ENCODE measurements at places on chromosomes 6 and 20.

- DNase-seq, result no peak
Measured at GRCh38 chr6:88725111-88725975, 238.1 kb downstream of the RNGTT start.

GRCh38 chr6:168096271-168096764 lies 17.3 kb upstream of the FRMD1 start:
- no peak for DNase-seq

DNA sequence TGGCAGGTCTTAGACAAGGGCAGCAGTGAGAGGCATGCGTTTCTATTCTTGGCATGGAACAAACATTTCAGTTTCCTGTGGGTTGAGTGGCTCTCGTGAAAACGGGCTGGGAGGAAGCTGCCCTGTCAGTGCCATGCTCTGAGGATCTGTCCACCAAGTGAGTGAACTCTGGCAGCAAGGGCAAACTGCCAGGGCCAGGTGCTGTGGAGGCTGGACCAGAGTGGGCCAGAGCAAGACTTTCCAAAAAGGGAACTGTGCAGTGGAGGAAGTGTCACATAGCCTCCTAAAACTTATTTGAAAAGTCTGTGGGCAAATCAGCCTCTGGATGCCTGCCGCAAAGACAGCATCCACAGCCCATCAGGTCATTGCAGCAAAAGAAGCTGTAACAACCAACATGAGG lies 44.2 kb upstream of the TAB2 start:
- no peak for DNase-seq

DNA sequence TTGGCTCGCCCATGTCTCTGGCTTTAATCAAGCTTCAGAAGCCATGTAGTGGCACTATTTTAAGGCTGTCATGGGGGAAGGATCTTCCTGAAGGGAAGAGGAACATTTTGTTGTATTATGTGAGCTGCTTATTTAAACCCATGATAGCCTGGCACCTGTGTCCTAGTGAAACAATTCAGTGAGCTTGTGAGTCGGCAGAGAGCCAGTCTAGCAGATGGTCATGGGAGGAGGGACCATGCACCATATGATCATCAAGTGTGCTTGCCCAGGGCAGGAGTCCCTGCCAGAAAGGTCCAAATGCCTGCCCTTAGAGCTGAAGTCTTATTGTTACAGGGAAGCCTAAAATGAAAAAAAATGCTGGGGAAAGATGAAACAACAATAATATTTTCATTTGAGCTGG lies 132.9 kb downstream of the PRDM13 start:
- DNase-seq, result no peak

DNA sequence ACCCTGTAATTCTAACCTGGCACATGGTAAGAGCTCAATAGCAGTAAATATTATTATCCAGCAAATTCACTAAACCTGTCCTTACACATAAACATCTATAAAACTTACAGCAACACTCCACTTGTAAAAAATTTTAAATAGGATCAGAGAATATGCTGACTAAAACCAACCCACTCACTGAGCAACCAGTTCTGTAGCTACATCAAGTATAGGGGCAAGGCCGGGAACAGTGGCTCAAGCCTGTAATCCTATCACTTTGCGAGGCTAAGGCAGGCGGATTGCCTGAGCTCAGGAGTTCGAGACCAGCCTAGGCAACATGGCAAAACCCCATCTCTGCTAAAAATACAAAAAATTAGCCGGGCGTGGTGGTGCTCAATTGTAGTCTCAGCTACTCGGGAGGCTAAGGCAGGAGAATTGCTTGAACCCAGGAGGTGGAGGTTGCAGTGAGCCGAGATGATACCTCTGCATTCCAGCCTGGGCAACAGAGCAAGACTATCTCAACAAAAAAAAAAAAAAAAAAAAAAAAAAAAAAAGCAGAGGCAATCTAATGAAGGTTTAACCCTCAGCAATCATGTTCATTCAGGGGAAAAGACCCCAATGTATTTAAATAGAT lies 6.8 kb downstream of the STAU1 start:
- no peak for DNase-seq

DNA sequence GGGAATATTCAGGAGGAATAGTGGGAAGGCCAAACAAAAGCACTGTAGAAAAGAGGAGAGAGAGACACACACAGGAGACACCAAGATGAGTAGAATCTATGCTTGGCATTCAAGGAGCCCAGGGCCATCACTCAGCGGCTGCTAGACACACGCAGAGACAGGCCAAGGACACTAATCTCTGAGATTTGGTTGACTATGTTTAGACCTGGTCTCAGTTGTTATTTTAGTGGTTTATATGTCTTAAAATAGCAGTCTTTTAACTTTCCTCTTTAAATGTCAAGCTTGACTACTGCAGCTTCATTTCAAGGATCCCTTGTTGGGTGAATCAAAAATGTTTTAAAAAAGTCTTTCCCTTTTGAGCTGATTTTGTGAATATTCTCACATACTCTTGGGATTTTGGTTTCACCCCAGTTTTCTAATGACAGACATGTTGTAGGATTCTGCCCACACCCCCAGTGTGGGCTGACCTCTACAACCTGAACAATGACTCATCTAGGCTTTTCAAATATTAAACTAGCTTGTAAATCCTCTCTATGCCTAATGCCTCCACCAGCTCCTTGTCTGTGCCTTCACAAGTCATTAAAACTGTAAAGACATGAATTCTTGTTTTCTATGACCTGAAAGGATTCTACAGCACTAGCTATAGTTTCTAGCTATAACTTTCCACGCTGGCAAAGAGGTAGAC lies 142.7 kb upstream of the EXOC2 start:
- no peak for DNase-seq
